NCI-H1105 (cell line): ENCODE measurements at places on chromosomes 7 and 10.
A peak's percentile ranks its signal among the peaks of the same experiment; 100 is the strongest.

DNA sequence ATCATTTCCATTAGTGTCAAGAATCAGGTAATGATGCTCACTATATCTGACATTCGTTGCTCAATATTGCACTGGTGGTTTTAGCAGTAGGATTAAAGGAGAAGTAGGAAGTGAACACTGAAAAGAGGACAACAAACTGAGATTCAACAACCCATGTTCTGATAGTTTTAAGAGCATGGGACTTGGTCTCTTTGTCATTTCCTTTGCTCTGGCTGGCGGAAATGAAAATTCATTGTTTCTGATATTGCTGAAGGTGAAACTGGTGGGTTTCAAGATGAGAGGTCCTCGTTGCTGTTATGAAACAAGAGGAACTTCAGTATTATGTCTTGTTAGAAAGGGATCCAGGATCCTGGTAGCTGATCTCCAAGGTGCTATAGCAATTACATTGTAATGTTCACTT, 129.0 kb downstream of the DNAH11 start:
- no peak for DNase-seq

DNA sequence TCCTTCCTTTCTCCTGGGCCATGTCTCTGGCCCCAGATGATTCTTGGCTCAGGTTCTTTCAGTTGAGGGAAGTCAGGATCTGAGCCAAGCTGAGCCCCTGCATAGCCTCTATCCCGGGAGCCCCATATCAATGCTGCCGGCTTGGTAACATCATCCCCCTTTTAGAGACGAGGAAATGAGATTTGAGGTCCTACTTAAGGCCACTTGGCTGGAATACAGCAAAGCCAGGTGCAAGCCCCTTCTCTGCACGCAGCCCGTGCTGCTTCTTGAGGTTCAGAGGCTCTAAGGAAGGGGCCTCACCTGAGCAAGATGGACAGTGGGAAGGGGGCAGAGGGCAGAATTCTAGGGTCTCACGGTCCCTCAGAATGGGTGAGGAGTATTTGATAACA, 2.4 kb upstream of the IRF5 start:
- DNase-seq = no peak

GRCh38 chr7:43104874-43105520, 7.5 kb upstream of the HECW1 start:
- DNase-seq = no peak

DNA sequence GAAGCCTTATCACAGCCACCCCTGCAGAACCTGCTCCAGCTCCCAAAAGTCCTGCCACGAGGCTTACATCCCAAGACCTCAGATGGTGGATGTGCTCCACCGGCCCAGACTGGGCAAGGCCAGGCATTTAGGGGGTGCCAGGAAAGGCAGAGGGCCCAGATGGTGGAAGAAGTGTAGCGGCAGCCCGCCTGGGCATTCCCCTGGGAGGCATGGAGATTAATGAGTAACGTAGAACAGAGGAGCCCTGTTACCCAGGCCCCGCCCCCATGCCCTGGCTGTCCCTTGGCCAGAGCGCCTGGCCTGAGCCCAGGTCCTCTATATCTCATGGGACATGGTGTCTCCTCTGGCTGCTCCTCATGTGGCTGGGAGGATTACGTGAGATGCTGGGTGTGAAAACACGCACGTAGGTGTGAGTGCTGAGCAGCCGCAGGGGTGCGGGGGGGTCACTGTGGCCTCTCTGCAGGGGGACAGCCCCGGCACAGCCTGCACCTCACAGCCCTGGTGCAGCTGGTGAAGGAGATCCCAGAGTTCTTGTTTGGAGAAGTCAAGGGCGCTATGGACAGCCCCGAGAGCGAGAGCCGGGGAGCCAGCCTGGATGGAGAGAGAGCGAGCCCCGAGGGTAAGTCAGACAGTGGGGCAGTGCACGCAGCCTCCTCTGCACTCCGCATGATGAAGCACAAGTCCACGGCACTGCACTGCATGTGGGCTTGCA, 52.9 kb downstream of the ZNF467 start:
- DNase-seq = no peak

DNA sequence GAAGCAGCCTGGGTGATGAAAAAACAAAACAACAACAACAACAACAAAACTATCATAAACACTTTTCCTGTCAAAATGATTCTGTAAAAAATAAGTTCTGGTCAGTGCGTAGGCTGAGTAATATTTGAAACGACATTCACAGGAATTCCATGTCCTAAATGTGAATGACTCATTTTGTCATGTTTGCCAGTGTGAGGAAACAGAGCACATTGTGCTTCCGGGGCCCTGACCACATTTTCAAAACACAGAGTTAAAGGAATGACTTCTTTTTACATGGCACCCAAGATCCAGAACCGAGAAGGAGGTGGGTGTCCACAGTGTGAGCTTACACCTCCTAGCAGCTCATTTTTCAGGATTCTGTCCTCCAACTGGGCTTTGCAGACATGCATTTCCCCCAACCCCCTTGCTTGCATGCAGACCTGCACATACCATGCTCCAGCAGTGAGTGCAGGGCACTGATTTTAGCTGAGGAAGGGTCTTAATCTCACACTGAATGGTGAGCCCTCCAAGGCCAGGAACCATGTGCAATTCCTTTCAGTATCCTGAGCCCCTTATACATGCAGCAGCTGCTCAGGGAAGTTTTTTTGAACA, 3.0 kb downstream of the CLRN3 start:
- DNase-seq = no peak

GRCh38 chr7:74289659-74290552, 699 bp downstream of the CLIP2 start:
- DNase-seq = peak; percentile 6

DNA sequence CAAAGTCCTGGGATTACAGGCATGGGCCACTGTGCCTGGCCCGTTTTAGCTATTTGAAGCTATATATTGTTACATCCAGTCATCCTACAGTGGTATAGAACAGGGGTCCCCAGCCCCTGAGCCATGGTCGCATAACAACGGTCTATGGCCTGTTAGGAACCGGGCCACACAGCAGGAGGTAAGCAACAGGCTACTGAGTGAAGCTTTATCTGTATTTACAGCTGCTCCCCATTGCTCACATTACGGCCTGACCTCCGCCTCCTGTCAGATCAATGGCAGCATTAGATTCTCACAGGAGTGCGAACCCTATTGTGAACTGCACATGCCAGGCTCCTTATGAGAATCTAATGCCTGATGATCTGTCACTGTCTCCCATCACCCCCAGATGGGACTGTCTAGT, 26.3 kb upstream of the TSPAN33 start:
- no peak for DNase-seq

GRCh38 chr7:131691454-131692130, 135.2 kb upstream of the PODXL start:
- DNase-seq = no peak

GRCh38 chr10:129545261-129545660, 78.2 kb downstream of the MGMT start:
- no peak for DNase-seq

- DNase-seq = no peak
Observed at GRCh38 chr7:102042016-102042656, 224.7 kb downstream of the CUX1 start.

GRCh38 chr10:115981081-115981480, 291.9 kb downstream of the GFRA1 start:
- DNase-seq = no peak

DNA sequence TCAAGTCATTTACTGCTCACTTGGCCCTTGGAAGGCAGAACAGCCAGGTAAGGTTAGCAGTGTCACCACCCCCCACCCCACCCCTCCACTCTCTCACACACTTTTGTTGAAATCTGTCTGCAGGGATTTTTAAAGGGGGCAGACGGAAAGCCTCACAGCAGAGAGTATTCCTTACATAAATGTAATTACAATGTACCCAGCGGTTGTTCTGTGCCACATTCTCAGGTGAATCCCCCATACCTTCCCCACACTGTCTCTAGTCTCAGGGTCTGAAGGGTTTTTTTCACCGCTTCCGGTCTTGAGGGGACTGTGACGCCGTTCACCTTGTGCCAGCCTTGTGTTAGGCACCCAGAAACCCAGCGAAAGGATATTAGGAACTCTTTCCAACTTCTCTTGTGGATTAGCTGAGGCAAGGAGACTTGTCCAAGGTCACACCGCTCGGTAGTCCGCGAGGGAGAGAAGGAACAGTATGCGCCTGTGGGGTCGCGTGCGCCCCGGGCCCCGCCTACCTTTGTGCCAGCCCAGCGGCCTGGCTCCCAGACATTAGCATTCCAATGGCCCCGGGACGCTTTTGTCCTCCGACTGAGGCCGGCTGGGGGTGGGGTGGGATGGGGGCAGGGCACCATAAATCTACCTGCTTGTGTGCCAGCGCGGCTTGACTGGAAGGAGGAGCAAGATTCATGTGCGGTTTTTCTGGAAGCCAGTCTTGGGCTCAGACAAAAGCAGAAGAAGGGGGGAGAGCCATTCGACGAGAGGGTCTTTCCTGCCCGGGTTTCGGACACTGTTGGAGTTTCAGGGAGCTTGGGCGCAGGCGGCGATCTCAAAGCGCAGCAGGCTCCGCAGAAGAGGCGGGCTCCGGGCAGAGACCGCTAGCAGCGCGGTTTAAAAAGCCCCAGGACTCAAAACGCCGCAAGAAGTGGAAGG, 4.5 kb downstream of the NEUROG3 start:
- no peak for DNase-seq

DNA sequence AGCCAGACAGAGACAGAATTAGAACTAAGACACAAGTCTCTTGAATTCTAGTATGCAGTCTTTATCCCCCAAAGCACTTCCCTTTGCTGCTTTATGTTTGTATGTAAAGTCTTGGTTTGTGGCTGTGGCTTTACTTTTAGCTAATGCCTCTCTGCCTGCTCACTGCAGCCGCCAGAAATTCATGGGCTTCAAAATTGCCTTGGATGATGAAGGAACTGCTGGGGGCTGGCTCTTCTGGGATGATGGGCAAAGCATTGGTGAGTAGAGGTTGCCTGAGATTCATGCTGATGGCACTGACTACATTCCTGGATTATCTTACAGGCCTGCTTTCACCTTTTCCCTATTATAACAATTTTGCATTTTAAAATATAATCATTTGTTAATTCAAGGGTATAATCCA, 10.9 kb upstream of the MGAM2 start:
- DNase-seq = no peak

DNA sequence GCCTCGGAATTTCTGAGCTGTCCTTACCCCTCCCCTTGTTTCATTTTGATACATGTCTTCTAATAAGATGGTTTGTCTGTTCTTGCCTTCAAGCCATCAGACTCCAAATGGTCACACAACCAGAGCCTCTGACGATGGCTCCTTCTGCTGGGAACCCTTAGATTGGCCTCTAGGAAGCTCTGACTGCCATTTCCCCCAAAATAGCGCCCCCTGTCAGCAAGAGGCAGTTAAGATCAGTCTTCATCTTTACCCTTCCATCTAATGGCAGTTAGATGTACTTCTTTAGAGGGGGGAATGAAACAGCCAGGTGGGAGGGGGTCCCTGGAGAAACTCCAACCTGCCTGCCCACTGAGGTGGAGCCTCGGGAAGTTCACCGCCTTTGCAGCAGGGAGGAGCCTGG, 85.8 kb upstream of the GPR22 start:
- DNase-seq = no peak

DNA sequence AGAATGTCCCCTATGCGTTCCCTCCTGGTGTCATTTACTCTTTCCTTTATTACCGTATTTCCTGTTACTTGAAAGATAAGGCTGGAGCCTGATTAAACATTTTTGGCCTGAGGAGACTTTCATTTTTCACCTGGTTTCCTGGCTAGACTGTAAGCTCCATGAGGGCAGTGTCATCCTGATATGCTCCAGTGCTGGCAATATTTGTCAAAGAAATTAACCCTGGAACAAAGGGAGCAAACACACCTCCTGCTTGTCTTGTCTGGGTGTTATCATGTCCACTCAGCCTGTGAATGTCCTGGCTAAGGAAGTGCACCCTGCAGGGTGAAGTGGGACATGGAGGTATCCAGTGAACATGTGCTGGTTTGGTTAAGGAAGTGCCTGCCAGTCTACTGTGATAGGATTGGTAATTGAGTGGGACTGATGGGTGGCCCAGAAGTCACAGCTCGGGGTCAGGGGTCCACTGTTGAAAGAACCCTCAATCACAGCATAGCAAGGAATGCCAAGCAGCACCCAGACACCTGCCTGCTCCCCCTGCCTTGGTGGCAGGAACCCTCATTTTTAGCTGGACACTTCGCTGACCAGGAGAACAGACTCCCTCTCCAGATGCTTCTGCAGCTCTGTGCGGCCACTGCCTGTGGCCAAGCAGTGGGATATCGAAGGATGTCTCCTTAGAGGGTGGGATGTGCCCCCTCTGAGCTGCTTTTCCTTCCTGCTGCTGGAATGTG, 20.9 kb upstream of the PPIA start:
- DNase-seq = no peak

- DNase-seq = no peak
Observed at GRCh38 chr7:99734987-99735386, at the start of gene CYP3A7. Gene CYP3A7 (minus strand): TSS chr7:99735196. CDS start chr7:99735093, 103 bp downstream.

DNA sequence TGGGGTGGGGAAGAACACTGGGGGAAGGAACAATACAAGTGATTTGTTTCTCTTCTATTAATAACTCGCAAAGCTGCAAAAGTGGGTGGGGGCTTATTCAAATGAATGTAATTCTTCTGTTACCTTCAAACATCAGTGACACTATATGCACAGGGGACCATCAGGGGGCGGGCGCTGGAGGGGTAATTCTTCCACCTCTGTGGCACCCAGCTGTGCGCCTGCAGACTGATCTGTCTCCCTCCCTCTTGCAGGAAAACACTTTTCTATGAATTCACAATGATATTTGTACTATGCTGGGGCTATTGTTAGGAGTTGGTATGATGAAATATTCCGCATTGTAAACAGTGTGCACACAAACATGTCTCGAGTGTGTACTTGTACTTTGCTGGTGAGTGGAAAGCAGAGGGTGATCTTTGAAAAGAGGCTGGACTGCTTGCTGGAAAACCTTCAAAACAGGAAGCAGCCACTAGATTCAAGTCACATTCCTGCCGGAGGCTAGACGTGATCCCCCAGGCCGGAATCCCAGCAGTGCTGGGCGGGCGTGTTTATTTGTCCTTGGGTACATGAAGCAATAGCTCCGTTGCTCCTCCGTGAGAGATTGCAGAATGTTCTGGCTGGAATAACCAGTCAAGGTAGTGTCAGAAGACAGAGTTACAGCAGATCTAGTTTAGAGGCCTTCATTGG, 15.8 kb upstream of the BNIP3 start:
- DNase-seq = no peak

DNA sequence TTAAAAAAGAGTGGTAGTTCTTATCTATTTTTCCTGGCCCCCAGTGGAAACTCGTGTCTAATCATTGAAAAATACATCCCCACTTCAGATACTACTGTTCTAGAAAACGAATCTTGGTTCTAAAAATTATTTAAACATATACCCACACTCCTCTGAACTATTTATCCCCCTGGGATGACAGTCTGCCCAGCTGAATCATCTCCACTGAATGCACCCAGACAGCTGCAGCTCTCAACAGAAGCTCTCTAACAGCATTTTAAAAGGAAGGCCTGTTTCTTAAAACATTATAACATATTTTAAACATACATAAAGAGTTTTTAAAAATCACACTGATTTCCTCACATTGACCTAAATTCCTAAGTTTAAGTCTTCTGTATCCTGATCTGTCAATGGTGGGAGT, 544.6 kb upstream of the PHF14 start:
- DNase-seq = no peak

DNA sequence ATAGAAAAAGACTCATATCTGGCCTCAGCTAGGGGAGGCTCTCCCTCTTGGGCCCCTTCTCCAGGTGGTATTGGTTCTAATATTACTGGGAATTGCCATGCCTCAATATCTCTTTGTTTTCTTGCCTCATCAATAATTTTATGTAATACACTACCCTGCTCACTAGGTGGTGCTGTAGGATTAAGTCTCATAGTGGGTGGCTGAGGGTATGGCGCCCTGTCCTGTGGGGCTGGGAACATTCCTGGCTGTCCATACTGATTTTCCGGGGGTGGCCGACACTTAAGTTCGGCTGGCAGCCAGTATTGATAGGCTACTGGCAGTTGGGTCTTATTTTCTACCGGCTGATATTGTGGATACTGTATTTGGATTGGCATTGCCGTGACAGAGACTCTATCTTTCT, 9.0 kb upstream of the TAS2R3 start:
- DNase-seq = no peak
